ENCODE measurements at places on chromosomes 3 and 15.

GRCh38 chr3:32245200-32245599, 6.7 kb downstream of the CMTM8 start:
- no peak for DNase-seq

- no peak for DNase-seq
Observed at GRCh38 chr15:67832031-67832551, 6.8 kb downstream of the SKOR1 start.

- no peak for DNase-seq
Observed at GRCh38 chr3:155159301-155159700, 79.2 kb downstream of the MME start.

- DNase-seq = no peak
Observed at GRCh38 chr15:86295511-86295910, 215.8 kb downstream of the AGBL1 start.

DNA sequence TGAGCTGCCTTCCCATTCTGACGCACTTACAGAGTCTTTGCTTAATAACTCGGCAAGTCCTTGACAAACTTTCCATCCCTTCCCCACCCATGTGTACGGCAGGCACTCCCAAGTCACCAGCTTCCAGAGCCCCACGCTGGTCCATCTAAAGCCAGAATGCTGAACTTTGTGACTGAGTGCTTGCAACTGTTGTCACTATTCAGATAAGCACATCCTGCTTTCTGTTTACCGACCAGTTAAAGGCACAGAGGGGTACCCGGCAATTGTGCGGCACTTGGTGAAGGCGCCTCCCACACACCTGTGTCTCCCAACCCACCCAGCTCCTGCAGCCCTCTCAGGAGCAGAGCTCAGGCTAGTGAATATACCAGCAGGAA, 430.6 kb downstream of the FOXP1 start:
- no peak for DNase-seq

- no peak for DNase-seq
Observed at GRCh38 chr3:135966271-135966961, 888 bp downstream of the PPP2R3A start.

DNA sequence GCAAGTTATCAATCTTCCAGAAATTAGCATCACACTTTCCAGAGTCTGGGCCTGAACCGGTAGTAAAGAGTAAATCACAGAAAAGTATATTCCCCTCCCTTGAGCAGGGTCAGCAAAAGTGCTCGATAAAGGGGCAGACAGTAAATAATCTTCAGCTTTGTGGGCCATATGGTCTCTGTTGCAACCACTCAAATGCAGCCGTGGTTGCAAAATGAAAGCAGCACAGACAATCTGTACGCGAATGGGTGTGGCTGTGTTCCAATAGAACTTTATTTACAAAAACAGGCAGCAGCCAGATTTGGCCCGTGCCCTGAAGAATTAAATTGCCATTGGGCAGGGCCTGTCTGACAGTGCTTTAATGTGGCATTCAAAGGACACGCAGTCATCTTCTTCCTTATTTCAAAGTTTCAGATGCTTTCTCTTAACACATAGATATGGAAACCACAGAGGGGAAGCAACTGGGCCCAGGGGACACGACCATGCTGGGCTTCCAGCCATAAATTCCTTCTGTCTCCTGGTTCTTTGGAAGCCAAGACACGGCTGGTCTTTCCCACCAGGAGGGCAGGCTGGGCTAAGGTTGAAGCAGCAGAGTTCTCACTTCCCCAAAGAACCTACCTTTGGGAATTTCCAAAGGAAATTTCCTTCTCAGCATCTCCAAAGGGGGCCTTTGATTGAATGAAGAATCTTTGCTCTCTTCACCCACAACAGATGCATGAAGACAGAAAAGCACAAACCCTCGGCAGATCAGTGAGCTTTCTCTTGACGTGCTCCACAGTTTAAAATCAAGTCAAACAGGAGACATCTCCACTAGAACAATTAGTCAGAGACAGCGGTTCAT, 489.8 kb upstream of the PROK2 start:
- no peak for DNase-seq

DNA sequence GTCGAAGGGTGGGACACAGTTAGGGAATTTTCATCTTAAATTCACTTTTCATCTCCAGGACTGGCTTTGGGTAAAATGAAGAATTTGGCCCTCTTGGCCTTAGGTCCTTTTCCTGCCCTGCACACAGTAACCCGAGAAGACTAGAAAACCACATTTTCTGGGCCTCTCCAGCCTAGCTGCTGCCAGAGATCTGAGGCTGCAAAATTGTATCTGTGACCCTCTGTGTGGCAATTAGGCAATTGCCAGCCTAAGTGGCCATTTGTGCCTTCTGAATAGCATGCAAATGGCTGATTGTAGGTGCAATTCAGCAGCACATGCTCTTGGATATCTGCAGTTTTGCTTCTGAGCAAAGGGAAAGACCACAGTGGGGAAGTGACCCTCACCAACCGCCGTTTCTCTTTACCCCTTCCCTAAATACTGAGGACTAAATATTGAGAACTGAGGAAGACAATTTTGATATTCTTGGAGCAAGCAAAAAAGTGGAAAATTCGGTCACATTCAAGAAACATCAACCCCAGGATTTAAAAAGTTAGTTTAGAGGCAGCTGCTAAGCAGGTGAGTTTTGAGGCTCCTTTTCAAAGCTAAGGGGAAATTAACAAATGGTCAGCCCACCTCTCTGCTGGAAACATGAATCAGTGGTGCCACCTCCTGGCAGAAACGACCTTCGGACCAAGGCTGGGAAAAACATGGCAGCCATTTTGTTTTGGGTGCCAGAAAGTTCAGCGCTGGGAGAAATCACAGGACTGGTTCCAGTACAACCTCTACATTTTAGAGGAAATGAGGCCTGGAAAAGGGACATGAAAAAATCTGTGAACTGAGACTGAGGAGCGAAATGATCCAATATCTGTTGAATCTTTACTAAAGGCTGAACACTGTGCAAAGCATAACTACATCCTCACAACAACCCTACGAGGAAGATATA, 56.6 kb upstream of the PRTG start:
- DNase-seq = peak; percentile 41

DNA sequence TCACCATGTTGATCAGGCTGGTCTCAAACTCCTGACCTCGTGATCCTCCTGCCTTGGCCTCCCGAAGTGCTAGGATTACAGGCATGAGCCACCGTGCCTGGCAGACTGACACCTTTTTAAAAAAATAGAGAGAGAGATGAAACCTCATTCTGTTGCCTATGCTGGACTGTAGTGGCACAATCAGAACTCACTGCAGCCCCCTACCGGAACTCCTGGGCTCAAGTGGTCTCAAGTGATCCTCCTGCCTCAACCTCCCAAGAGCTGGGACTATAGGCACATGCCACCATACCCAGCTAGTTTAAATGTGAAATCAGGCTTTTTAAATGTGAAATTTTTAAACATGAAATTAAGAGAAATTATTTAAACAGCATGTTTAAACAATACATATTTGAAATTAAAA, 265.2 kb upstream of the UBE2E1 start:
- DNase-seq = no peak

- no peak for DNase-seq
Observed at GRCh38 chr3:136353461-136353860, 103.3 kb downstream of the PCCB start.

GRCh38 chr3:187162265-187162953, 23.1 kb upstream of the RPL39L start:
- no peak for DNase-seq

DNA sequence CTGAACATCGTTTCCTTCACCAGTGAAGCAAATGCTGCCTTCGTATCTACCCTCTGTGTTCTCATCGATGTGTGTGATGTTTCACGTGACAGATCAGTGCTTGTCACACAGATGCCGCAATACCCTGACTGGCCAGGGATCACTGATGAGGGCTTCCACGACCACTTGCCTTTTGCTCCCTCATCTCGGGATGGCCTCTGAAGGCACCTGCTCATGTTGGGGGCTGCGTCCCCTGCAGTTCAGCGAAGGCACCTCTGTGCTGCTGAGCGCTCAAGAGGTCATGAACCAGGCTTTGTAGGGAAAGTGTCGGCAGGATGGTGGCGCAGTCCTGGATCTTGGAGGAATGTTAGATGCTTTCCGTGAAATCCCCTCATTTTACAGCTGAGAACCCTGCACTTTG, 79.2 kb upstream of the KLF13 start:
- DNase-seq = no peak

GRCh38 chr3:160703974-160704373, 27.0 kb downstream of the ARL14 start:
- no peak for DNase-seq

DNA sequence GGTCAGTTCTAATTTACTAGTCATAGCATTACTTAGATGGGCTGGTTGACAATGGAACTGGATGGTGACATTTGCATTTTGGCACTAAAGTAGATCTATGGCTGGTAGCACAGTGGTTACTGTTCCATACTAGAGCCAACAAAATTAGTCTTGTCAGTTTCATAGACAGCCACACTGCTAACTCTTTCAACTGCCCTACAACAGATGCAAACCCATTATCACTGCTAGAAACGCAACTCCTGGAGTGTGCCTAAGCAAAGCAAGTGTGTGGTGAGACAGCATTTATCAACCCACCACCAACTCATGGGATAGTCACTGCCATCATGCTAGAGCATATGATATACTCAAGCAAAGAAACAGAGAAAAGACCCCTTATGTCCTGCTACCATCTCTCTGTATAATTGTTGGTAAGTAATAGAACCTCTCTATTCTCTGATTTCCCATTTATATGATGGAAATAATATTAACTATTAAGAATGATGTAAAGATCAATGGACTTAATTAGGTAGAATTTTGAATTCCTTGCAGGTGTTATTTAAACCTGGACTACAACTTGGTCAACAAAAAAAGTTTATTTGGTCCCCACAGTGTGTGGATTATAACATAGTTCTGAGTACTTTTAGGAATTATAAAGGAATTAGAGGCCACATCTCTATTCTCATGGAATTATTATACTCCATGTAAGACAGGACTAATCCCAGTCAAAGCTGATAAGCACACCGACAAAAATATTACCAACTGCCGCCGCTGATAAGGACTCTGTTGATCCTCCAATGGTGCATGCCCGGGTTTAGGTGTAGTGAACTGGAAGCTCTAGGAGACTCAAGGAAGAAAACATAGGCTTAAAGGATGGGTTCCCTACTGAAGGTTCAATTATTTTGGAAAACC, 19.9 kb upstream of the ABHD5 start:
- no peak for DNase-seq

DNA sequence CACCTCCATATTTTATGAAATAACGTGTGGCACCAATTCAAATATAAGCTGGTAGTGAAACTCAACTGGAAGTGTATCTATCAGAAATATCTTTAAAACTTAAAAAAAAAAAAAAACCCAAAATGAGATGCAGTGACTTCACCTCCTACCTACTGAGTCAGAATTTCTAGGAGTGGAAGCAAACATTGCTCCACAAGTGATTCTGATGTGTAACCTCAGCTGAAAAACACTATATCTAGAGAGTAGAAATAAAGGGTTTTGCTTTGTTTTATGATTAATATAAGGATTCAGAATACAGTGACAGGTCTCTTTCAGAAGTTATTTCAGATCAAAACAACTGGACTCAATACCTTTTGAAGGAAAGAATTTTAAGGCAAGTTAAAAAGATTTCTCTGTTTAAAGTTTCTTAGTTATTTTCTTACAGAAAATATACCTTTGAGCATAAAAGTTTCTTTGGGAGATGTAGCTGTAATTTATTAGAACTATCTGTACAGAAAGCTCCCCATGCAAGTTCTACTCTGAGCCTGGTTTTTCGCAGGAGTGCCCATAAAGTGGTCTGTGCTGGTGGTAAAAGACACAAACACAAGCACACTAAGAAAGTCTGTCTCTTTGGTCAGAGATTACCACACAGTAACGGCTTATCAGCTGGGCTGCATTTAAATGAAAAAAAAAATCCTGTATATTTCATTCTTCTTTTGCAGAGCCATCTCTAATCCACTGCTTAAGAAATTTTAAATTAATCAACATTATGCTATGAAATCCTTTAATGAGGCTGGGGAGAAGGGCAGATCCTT, 59.9 kb upstream of the PPIB start:
- no peak for DNase-seq

DNA sequence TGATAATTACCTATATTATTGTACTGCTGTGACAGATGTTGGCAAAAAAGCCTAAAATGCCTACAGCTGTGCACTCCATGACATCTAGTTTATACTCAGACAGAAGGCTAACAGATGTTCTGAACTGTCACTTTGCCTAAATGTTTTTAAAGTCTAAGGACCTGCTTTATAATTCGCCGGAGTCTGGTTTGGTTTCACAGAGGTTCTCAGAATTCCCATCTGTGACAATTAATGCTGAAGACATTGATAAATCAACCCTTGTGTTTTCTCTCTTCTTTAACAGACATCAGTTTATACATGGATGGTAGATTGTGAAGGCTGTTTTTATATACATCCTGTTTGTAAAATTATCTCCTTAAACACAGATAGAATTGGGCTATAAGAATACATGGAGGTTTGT, 19.8 kb upstream of the SOX2 start:
- DNase-seq = no peak

DNA sequence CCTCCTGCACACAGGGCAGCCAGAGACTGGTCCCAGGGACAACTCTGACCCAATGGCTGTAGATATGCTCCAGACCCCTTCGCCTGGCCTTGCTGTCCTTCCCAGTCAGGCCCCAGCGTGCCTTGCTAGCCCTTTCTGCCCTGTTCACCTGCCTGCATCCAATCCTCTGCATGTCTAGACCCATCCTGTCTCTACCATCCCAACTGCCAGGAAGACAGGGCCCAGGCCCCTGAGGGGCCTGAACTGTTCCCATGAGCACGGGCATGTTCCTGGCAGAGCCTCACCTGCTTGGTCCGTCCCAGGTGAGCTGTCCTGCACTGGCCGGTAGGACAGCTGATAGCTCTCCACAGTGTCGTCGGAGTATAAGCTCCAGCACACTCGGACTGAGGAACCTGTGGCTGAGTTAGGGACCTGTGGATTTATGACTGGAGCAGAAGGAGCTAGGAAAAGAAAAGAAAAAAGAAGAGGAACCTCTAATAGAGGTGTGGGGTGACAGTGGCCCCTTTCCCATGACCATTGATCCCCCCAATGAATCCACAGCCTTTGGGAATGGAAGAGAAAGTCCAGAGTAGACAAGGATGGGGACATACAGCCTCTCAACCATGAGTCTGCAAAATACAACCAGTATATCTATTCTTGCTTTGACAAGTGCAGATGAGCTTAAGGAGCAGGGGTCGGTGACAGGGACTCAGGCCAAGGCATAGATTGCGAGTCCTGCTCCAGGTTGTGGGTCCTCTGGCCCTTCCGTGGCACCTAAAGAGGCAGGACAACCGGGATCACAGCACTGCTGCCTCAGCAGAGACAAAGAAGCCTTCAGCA, 33.9 kb downstream of the FSD2 start:
- DNase-seq = no peak

DNA sequence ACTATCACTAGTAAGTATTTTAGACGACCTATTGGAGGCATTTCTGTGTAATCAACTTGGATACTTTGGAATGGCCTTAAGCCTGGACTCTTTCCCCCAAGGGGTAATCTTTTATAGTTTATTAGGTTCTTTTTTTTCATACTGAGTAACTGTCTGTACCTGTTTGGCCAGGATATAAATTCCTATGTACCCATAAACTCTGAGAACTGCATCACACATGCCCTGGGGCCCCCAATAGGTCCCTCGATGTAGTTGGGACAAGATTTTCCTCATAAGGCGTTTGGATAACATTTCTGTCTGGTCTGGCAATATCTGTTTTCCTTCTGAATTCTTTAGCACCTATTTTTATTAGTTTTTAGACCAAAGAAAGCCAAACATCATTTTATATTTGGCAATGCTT, 86.4 kb upstream of the WNT7A start:
- no peak for DNase-seq

Data from activated CD4-positive, alpha-beta T cell treated with anti-CD3 and anti-CD28 coated beads, Interleukin-2, amount 50 U/mL, for 48 hours (primary cell).